Stimulated activated CD4-positive, alpha-beta T cell treated with anti-CD3 and anti-CD28 coated beads, Interleukin-12 subunit alpha, Interleukin-12 subunit beta, amount 100 ng/mL, for 4 hours (primary cell): ENCODE measurements at places on chromosomes 4 and X.

- DNase-seq: no peak
Observed at GRCh38 chr4:44210750-44211149, 237.9 kb downstream of the KCTD8 start.

- no peak for DNase-seq
Observed at GRCh38 chr4:23135792-23136645, 443.3 kb downstream of the GBA3 start.

GRCh38 chr4:155489271-155489670, 112.5 kb upstream of the MAP9 start:
- DNase-seq: no peak

GRCh38 chr4:128725405-128726055, 84.0 kb upstream of the JADE1 start:
- DNase-seq: no peak

DNA sequence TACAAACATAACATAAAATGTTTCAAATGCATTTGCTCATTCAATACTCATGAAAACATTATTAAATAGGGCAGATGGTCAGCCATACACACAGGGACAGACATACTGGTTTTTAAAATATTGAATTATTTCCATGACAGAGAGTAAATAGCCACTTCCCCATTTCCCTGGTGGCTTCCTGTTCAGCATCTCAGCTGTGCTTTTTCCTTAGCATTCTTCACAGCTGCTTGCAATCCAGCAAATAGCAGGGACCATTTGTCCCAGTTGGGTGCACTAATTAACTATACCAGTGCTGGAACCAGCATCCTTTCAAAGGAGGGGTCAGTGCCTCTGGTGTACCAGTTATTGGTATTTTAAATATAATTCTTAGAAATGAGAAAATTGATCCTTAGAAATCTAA, 964.7 kb downstream of the RAB28 start:
- no peak for DNase-seq

DNA sequence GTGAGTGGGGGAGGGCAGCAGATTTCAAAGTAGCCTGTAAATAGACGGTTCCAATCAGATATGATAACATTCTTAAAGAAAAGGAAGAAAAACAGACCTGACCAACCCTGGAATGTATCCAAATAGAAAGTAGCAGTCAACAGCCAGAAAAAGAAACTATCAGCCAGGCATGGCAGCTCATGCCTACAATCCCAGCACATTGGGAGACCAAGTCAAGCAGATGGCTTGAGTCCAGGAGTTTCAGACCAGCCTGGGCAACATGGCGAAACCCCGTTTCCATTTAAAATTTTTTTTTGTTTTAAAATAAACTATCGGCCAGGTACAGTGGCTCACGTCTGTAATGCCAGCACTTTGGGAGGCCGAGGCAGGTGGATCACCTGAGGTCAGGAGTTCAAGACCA, 125.0 kb downstream of the THOC2 start:
- no peak for DNase-seq
